Activated naive CD4-positive, alpha-beta T cell treated with Interleukin-2 at 50 U/mL for 16 hours (primary cell): ENCODE measurements at places on chromosomes 5 and 9.

DNA sequence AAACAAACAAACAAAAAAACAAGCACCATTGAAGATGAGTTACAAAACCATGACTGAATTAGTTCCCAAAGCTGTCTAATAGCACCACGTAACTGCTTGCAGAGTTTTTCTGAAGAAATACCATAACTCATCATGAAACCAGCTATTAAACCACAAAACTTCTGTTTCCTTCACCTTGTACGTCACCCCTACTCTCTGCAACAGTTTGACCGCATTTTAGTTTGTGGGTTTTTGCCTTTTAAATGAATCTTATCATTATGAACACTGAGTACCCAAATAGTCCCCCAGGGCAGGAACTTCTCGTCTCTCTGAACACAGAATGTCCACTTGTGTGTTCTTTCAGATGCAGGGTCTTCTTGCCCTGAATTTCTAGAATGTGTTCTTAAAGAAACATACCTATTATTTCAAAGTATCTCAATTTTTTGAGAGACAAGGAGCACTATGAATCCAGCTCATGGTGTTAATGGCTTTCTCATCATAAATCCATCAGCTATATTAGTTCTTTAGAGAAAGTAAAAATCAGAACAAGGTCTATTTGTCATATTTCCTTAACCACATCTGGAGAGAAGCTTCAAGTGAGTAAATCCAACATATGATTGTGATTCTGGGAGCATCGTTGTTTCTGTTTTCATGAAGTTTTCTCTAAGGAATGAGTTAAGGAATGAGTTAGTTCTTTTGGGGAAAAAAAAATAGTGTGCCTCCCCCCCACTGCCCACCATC lies 210.6 kb downstream of the AUH start:
- DNase-seq = peak; percentile 43

- DNase-seq = no peak
These were observed 151.9 kb downstream of the NDUFS4 start for GRCh38 chr5:53712327-53712726.

GRCh38 chr5:40006260-40006659 lies 581.5 kb upstream of the DAB2 start:
- no peak for DNase-seq

DNA sequence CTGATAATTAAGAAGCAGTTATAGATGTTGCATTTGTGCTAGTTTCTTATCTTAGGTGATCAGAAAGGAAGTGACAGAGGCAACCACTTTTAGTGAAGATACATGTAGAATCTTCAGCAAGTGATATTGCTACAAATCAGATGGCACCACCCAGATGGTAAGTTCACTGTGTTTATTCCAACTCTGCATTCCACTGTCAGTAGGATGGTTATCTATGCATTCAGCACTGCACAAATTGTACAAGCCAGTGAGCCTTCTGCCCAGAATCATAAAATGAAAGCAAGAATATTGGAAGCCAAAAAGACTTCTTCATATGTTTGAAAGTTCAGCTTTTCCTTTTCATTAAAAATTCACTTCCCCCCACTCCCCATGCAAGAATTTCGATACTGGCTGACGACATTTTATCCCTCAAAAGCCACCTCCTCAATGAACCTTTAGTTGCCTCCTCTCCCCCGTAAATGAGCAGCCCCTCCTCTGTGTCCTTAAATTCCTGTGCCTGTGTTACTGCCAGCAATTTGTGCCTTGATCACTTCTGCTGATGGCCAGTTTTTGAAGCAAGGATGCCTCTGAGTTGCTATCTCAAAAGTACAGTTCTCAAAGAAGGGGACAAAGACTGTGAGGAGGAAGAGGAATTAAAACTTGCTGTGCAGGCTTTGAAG lies 91.6 kb downstream of the ZSWIM6 start:
- no peak for DNase-seq

GRCh38 chr5:56382896-56383295 lies 149.8 kb upstream of the ANKRD55 start:
- DNase-seq = no peak

DNA sequence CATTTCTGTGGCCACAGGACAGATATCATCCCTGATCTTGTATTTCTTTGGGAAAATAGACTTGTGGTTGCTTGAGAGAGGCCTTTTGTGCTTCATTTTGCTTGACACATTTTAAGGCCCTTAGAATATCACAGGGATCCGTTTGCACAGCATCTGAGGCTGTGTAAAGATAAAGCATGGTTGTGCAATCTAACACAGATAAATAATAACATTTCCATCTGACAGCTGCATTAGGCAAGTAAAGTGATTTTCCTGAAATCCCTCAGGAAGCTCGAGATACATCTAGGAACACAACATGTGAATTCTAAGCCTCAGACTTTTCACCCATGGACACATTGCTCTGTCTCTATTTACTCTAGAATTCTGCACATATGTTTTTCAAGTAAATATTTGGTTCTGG lies 212.8 kb upstream of the ADAMTSL1 start:
- no peak for DNase-seq

DNA sequence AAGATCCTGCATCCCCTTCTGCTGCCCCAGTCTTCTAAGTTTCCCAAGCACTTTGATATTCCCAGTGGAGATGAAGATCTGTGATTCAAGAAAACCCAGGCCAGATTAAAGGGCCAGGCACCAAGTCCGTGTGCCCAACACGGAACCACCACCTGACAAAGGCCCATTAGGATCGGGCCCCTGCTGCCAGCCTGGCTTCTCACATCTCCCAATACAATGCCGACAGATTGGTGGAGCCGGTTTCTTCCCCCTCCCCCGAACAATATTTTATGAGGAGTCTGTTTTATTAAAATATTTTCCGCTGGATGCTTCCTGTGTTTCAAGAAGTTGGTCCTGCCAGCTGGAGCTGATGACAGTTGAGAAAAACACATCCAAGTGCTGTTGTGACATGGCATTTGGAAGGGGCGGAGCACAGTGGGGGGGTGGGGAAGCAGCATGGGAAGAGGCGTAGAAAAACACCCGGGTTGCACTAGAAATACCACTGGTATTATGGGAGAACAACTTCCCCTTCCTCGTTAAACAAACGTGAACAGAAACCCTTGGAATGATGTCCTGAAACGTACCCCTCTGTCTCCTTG lies 45.0 kb downstream of the CRB2 start:
- no peak for DNase-seq

- no peak for DNase-seq
These were observed 691 bp downstream of the THBS4 start for GRCh38 chr5:80035839-80036238.

DNA sequence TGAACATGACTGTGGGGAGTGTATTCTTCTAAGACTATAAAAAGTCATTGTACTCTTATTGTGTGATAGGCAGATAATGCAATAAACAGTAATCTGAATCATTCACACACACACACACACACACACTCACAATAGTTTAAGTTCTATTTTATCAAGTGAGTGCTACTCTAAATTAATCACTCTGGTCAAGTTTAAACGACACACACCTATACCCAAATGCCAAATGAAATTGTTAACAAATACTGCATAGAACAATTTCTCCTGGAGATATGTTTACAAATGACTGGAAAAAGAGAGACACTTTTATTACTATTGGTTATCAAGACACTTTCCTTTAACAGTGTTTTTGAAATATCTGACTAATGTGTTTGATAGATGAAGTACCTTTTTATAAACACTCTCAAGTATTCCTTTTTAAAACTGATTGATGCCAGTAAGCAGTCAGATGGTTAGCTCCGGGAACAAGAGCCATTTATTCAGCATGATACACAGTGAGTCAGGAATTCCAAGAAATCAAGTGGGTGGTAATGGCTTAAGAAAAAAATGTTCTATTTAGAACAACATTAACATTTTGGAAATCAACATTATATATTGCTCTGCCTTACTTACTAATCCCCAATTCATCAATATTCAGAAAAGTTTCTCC lies 521.6 kb upstream of the ST8SIA4 start:
- DNase-seq = no peak

DNA sequence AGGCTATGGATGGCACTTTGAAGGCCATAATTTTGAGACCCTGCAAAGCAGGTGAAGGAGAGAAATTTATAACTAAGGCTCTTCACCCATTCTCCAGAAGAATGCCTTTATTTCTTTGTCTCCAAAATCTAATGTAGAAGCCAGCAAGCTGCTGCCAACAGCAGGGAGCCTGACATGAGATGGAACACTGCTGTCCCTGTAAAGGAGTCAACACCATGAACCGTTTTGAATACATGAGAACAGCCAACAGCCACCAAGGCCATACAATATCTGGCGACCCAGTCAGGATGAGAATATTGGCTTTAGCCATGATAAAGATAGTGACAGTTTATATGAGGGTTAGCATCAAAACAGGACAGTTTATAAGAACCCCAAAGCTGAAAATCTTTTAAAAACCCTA lies 121.2 kb upstream of the LIFR start:
- no peak for DNase-seq

DNA sequence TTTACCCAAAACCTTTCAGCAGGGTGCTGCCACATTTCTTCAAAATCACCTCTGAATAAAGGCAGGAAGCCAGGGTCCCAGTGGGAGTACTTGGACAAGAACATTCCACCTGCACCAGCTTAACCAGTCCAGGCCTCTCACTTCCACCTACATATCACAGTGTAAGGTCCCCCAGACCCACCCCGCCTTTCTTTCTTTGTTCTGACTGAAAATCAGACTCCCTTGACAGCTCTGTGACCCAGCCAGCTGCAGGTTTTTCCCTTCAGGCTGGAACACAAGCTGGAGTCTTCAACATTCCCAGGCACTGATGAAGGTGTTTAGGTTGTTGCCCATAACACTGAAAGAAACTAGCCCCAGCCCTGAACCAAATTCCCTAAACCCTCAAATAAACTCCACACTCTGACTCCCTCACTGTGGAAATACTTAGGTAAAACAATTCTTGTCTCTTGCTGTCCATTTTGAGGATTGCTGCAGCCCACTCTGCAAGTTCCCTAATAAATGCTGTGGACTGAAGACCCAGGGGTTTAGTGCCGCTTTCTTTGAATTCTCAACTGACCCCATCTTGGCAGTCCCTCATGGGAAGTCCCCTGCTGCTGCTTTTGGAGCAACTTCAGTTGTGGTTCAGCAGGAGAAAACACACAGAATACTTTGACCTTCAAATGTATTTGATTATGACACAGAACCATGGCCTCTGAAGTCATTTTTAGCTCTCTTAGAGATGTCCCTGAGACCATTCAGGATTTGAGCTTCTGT lies 24.8 kb downstream of the P4HA2 start:
- no peak for DNase-seq

DNA sequence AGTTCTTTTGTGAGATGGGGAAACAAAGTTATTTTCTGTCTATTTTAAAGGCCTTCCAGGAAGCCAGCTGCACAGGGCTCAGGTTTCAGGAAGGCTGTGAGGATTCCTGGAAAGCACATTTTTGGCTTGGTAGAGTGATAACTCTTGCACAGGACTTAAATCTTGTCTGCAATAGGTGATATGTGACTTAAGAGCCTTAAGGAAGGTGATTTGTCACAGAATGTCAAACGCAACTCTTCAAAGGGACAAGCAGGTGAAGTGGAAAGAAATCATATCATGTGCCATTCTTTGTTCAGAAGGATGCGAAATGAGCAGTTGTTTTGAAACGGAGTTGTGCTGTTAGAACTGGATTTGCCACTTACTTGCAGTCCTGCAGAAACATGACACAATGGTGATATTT lies 459.3 kb downstream of the MAT2B start:
- DNase-seq = no peak

GRCh38 chr5:58334035-58334434 lies 125.9 kb downstream of the PLK2 start:
- no peak for DNase-seq

GRCh38 chr9:131879181-131879910 lies 139.5 kb upstream of the RAPGEF1 start:
- no peak for DNase-seq

DNA sequence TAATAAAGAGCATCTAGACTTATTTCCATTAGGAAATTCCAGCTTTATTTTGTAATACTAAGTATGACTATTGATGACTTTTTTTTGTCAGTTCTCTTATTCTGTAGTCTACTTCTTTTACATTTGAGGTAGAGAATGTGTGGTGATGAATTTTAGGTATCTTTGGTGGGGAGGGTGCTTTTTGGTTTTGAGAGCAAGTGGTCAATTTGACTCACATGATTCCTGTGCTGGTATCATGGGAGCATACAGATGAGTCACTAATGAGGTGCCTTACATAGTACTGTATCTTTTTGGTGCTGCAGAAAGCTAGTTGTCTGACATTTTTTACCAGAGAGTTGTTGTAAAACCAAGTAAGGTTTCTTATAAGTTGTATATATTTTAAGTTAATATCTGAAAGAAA lies 35.3 kb downstream of the ERBIN start:
- DNase-seq = no peak

DNA sequence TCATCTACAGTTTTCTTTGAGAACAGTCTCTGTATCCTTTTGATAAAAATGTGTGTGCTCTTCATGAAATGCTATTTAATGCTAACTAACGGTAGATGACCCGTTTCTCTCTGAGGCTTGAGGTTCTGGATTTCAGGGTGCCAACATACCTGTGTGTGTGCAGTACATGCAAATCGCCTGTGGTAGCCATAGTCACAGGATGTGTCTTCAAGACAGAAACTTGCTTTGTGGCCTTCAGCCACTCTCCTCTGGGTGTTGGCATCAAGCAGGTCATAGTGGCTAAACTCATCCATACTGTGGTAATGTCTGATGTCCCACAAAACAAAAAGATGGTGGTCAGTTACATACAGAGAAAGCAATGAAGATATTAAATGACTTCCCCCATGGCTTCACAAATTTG lies 4.2 kb downstream of the LOX start:
- no peak for DNase-seq

GRCh38 chr5:102701748-102702147 lies 53.4 kb upstream of the PAM start:
- no peak for DNase-seq

GRCh38 chr5:26761045-26761444 lies 277.3 kb downstream of the CDH9 start:
- no peak for DNase-seq

DNA sequence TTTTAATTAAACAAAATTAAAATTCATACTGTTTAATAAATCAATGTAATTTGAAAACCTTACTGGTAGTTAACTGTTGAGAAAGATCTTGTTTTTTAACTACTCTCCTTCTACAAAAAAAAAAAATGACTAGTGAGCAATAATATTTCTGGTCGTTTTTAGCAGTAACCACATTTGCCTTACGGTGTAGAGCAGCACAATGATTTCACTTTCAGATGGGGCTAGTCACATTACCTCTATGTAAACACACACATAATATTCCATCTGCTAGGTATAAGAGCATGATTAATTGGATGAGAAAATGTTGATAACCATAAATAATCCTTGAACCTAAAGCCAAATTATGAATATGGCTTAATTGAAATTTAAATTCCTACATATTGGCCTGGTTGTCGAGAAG lies 198.1 kb downstream of the CHSY3 start:
- DNase-seq = no peak

GRCh38 chr5:44389090-44389822 lies at the start of gene FGF10:
Gene FGF10, minus strand, starts transcription at chr5:44389420. Its CDS starts 738 bp downstream, at chr5:44388682.
- no peak for DNase-seq

- DNase-seq = no peak
These were observed 15.3 kb upstream of the SEC16A start for GRCh38 chr9:136497916-136498695.

DNA sequence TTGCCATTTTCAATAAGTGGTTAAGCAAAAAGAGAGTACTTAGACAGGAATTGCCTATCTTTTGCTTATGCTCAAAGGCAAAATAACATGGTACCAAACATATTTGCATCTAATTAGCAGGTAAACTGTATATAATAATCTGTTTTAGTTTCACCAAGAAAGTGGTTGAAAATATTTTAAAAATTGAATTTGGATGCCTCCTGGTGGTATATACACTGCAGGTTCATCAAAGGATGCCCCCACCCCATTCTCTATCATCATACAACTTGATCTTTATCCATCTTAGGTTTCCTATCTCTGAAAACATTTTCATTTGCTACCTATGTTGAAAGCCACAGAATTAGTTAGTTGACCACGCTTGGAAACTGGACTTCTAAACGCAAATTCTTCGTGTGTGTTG lies 47.0 kb upstream of the MROH2B start:
- no peak for DNase-seq
